H54 (cell line): ENCODE measurements at places on chromosomes 6 and 20.

DNA sequence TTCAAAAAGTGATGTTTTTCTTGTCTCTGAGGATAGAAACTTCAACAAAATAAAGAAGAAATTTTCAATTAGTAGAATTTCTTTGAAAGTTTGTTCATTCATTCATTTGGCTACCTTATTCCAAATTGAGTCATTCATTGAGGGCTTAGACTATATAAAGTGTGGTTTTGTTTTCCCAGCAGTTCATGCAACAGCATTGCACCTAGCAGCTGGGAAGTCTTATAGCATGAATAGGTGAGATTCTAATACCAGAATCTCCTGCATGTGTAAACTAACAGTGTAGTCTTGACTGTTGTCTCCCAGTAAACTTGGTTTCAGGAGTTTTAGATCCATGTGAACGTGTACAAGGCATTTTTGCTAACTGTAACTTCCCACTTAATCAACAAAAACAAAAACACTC, 7.1 kb downstream of the ESR1 start:
- no peak for DNase-seq

- DNase-seq = no peak
Measured at GRCh38 chr20:3194617-3195280, 9.7 kb downstream of the DDRGK1 start.

GRCh38 chr20:719816-720215, 44.2 kb upstream of the SCRT2 start:
- DNase-seq = no peak

GRCh38 chr6:146984251-146984924, 219.8 kb upstream of the STXBP5 start:
- no peak for DNase-seq

DNA sequence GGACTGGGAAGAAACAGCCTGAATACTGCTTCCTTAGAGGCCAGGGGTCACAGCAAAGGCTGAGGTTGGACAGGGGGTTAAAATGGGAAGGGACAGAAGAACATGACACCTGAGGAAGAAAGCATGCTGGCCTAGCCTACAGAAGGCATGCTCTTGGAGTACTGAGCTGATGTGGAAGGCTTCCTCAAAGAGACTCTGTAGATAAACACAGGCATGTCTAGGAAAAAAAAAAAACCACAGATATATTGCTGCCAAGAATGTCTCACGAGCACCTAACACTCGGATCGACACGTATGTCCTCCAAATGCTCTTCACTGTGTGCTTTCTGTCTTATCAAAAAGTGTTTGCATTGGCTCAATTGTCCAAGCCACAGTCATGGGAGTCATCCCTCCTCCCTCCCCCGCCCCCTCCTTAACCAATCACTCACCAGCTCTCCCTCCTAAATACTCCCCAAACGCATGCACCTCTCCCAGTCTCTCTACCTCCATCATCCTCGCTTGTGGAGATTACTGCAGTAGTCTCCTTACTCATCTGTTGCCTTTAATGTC, 101.1 kb upstream of the LRFN2 start:
- DNase-seq = no peak

DNA sequence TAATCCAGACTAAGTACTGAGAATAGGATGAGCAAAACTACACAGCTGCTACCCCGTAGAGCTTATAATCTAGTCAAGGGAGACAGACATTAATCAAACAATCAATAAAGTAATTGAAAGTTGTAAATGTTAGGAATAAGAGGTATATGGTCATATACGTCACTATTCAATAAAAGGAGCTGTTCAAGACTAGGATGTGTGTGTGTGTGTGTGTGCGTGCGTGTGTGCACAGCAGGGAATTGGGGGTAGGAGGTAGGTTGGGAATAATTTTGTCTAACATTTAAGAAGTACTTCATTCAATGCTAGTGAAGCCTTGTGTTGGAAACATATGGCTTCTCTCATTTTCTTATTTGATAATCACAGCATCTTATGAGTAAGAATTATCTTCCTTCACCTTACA, 41.8 kb downstream of the SESN1 start:
- DNase-seq = no peak

GRCh38 chr20:32518593-32519380, 66.3 kb downstream of the NOL4L start:
- no peak for DNase-seq

DNA sequence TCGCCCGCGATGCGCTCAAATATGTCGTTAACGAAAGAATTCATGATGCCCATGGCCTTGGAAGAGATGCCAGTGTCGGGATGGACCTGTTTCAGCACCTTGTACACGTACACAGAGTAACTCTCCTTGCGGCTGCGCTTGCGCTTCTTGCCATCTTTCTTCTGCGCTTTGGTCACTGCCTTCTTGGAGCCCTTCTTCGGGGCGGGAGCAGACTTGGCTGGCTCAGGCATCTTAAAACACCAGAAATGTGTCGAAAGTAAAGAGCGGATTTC, 36.4 kb downstream of the HFE start:
- no peak for DNase-seq

DNA sequence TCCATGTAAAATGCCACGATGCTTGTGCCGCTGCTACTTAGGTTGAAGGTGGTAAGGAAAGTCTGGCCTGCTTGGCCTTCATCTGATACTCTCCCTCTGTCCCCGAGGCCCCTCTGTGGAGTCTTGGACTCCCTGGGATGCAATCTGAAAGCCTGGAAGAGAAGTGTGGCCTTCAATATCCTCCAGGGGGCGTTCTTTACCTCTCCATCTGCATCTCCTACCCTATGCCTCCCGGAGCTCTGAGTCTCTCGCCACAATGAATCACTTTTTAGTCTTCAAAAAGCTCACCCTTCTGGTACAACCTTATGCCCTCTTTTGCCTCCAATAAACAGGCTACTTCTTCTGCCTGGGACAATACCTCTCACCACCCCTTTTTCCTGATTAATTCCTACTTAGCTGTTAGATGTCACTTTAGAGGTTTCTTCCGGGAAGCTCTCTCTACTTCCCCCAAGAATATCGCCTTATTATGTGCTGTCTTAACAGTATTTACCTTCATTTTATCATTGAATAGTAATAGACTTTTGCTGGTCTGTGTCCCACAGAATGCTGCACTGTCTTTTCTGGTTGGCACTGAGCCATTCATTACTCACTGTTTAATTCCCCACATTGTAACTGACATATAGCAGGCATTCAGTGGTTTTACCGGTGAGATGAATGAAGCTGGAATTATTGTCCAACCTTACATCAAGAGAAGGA, 13.9 kb upstream of the ATG5 start:
- peak; percentile 47 for DNase-seq

DNA sequence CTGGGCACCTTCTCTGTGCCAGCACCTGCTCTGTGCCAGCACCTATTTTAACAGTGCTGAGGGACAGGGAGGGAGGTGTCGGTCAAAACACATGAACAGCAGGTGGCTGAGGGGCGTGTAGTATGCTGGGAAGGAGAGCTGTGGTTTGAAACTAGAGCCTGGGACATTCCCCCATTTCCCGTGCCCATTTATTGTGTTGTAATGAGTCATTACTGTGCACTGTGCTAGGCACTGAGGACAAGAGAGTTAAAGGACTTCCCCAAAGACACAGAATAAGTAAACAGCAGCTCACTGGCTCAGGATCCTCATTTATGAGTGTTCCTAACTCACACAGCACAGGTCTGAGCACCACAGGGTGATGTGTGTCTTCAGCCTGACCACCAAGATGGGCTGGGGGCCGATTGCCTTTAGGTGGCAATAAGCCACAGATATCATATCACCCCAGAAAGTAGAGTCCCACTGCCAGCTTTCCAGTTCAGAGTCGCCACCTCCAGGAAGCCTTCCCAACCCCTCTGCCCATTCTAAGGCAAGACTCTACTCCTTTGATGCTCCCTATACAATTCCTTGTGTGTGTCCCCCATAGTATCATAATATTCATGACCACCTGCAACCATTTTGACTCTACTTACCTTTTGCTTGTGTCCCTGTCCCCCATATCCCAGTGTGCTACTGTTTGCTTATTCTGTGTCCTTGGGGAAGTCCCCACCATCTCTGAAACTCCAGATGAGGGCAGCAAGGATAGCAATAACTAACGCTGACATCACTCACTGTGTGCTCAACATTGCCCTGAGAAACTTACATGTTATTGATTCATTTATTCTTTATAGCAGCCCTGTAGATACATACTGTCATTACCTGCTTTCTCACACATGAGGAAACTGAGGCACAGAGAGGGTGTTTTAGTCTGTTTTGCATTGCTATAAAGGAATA, 87.3 kb downstream of the TOX2 start:
- DNase-seq = no peak

- DNase-seq = no peak
Measured at GRCh38 chr6:87099472-87099871, 4.6 kb upstream of the CGA start.

- no peak for DNase-seq
Measured at GRCh38 chr6:158023597-158023939, 41.9 kb downstream of the SYNJ2 start.

DNA sequence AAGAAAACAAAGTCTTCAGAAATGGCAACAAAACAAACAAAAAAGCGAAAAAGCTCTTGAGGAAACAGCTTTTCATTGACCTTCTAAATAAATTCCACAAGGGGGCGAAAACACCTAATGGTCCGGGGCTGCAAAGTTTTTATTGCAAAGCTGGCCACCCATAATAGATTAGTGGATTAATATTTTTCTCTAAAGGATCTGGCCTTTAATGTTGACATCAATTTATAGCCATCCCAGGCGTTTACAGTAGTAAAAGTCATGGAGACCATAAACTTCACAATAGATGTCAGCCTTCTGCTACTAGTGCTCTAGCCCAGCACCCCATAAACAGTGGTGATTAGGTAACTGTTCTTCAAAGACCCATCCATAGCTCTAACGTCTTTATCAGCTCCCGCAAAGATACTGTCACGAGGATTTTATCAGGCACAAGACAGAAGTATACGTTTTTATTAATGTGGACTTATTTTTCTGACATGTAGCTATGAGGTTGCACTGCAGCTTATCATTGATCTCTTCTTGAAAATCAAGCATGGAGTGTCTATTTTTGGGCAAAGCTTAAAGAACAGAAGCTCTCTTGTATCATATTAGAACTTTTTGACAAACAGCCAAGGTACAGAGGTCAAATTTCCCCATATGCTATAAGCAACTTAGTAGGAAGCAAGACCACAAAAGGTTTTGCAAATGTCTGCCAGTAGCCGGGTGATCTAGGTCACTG, 4.7 kb downstream of the CITED2 start:
- no peak for DNase-seq

- no peak for DNase-seq
Measured at GRCh38 chr20:36574366-36575135, 1.2 kb downstream of the TGIF2 start.

GRCh38 chr20:23069108-23069507, 17.0 kb downstream of the CD93 start:
- DNase-seq = no peak

GRCh38 chr6:90993770-90994169, 406.9 kb upstream of the MAP3K7 start:
- DNase-seq = no peak

- DNase-seq = no peak
Measured at GRCh38 chr20:8346700-8347270, 214.7 kb downstream of the PLCB1 start.

GRCh38 chr20:59577809-59578435, 26.4 kb upstream of the PHACTR3 start:
- no peak for DNase-seq

DNA sequence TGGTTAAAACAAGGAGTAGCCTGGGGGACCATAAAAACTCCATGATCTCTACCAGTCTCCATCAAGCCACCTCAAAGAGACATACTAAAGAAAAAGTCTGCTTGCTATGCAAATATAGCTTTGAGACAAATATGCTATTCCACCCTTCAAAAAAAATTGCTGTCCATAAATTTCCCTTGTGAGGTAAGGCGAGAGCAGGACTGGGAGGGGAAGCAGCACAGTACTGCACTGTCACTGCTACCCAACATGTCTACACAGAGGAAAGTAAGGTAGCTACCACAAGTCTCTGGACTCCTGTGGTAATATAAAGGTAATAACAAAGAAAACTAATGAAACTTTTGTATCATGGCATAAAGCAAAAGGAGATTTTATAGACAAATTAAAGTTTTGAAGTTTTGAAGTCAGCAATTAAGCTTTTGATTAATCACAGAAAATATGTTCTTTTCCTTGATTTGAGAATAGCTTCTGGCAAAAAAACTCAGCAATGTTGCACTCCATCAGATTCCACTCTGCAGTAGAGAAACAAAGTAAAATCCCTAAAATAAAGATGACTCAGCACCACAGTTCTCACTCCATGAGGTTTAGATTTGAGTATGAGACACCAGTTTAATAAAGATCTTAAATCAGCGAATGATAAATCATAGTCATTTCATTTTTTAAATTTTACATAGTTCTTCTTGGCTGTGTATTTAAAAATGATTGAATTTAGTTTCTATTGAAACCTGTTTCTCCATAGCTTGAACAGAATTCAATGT, 602.4 kb downstream of the COL12A1 start:
- DNase-seq = no peak

- DNase-seq = no peak
Measured at GRCh38 chr6:129539032-129539431, 170.9 kb downstream of the ARHGAP18 start.

DNA sequence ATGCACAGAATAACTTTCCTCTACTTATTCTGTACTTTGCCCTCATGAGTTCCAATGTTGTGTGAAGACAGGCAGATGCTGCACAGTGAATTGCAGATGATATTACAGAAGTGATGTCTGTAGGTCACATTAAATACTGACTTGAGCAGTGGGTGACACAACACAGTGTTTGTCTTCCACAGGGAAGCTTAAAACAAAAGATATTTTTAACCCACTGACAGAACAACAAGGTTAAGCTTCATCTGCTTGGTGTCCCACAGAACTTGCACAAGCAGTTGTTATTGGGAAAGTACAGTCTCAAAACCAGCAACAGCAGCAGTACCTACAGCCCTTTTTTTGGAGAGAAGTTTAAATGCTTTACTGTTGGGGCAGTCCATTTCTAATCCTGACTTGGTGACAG, 10.5 kb downstream of the SUMO4 start:
- no peak for DNase-seq

DNA sequence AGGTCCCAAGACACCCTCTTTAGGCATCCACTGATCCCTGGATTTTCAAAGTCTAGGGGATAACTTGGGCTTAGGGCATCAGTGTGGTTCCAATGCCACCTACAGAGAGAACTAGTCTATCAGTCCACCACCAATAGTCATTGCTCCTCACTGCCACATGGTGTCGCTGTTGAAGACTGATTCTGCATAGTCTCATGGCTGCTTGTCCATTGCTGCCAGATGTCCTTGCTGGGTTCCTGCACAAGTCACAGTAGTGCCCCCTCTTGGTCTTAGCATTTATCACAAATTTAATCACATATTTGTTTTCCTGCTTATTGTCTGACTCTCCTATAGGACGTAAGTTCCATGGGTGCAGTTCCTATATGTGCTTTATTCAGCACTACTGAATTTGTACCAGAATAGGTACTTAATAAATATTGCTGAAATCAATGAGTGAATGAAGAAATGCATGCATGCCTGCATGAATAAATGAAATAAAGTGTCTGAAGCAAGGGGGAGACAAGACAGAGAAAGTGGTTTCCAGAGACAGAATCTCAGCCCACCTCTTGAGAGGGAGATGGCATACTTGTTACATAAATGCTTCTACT, 45.9 kb upstream of the RALY start:
- peak; percentile 61 for DNase-seq

GRCh38 chr6:52953911-52954839, 40.9 kb downstream of the GSTA4 start:
- DNase-seq = no peak
